NCI-H1930 (cell line): ENCODE measurements at places on chromosomes 1 and 21.

- no peak for DNase-seq
Observed at GRCh38 chr1:5497503-5497902, 494.7 kb downstream of the NPHP4 start.

DNA sequence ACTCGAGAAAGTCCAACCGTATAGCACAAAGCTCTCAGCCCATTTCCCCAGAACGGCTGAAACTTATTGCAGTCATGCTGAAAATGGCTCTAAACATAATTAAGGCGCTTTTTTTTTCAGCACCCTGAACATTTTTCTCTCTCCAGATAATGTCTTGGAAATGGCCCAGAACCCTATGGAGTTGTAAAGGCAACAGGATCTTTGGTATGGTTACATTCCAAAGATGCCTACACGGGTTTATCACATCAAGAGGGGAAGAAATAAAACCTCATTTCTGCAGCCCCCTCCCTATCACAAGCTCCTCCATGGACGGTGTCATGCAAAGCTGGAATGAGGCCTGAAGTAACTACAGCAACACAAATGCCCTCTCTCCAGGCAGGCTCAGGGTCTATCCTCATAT lies 126.4 kb upstream of the GALNT2 start:
- no peak for DNase-seq

DNA sequence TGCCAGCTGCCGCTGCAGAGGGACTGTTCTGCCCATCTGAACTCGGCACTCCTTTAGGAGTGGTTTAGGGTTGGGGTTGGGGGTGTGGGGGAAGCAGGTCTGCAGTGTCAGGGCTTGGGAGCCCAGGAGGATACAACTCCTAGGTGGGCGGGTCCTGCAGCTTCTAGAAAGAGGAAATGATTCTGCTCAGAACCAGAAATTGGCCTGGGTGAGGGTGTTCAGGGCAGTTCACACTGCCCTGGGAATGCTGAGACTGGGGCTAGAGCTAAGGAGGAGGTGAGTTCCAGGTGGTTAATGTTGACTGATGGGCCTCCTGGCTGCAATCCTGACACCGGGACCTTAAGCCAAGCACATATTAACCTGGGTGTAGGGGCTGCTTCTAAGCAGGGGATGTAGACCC lies 4.8 kb upstream of the SLC26A9 start:
- no peak for DNase-seq

DNA sequence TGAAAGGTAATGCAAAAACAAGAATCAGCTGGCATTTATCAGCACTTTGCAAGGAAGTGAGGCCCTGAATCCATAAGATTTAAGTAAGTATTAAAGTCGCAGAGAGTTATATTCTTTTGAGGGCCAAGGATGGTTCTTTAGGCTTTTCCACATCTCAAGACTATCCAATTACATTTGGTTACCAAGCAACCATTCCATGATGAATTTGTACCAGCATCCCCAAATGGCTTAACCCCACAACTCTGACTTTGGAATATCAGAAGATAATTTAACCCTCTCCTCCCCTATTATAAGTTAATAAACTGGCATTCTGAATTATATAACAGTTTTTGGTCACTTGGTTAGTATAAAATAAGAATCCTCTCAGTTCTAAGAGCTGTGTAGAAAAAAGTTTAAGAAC lies 2.8 kb downstream of the PHTF1 start:
- no peak for DNase-seq

DNA sequence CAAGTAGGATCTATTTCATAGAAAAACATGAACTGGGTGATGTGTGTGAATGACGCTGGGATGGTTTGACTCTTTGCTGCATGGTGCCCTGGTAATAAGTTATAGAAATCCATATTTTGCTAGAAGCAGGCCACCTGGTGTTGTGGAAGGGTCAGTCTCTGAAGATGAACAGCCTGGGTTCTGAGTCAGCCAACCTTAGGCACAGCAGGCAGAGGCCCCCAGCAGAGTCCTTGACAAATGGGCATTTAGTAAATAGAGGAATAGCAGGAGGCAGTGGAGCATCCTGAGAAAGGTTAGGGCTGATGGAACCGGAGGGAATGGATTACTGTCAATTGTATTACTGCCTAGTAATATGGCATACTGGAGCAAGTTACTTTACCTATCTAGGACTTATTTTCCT lies 20.9 kb downstream of the FGGY start:
- no peak for DNase-seq
